Ascending aorta (tissue), 2 donors: ENCODE measurements at places on chromosomes 12 and 14.

GRCh38 chr14:36485773-36486172 is 34.3 kb downstream of the NKX2-1 start:
- H3K27me3 ChIP-seq = no peaks in the 10 kb centered on the region
- H3K4me3 ChIP-seq = no peak overlapping the region
- no peak for DNase-seq
- H3K4me1 ChIP-seq = no peaks in the 10 kb centered on the region

GRCh38 chr14:23887536-23887935 is 66.0 kb upstream of the DHRS4 start:
- DNase-seq = no peak
- no peaks in the 10 kb centered on the region for H3K27me3 ChIP-seq
- H3K36me3 ChIP-seq = no peaks in the 10 kb centered on the region
- H3K27ac ChIP-seq = no peak overlapping the region

- DNase-seq = no peak
- no peak overlapping the region for H3K4me3 ChIP-seq
- H3K36me3 ChIP-seq = no peaks in the 10 kb centered on the region
- H3K27ac ChIP-seq = no peak overlapping the region
- H3K27me3 ChIP-seq = no peaks in the 10 kb centered on the region
Measured at GRCh38 chr12:20524113-20524512, 155.8 kb downstream of the PDE3A start.

DNA sequence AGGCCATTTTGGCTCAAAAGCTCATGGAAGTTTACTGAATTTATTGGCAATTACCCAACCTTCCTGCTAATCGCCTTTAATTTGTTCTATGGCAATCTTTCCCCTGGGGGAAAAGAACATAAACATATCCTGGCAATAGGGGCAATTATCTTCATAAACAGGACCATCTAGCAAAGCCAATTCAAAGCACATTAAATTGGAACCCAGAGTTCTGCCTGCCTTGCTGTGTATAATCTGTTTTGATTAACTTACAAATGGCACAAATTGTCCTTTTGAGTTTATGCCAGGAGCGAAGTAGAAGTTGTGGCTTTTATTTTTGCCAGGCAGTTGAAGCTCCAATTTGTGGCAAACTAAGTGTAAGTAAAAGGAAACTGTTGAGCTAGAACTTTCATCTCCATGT is 68.6 kb downstream of the C12orf50 start:
- DNase-seq = no peak
- no peak overlapping the region for H3K4me3 ChIP-seq
- H3K27me3 ChIP-seq = no peaks in the 10 kb centered on the region
- H3K36me3 ChIP-seq = no peaks in the 10 kb centered on the region
- H3K4me1 ChIP-seq = no peaks in the 10 kb centered on the region

DNA sequence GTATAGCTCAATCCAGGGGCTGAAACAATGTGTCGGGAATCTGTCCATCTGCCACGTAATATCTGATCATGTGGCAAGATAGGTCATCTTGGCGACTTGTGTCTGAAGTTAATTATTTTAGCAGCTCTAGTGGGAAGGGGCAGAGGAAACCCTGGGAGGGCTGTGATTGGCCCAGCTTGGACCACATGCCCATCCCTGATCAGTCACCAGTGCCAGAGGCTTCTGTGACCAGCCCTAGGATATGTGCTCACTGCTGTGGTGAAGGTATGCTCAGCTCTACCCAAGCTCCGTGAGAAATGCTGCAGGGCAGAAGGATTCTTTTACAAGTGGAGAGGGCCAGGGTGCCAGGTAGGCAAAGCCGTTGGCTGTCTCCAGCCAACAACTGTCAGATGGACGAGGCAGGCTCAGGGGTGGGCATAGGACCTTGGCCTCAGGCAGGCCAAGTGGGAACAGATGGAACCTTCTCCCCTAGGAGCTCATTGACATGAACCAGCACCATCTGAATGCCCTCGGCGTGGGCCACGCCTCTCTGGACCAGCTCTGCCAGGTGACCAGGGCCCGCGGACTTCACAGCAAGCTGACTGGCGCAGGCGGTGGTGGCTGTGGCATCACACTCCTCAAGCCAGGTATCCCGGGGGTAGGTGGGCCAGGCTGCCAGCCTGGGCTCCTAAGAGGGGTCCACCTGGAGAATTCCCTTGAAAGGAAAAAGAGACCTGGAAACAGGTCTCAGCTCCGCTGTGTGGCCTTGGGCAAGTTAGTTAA is 21.1 kb downstream of the MVK start:
- peaks cover 4% of the 10 kb centered on the region for H3K4me1 ChIP-seq
- no peaks in the 10 kb centered on the region for H3K27me3 ChIP-seq
- no peak for DNase-seq
- H3K36me3 ChIP-seq = peaks cover 12% of the 10 kb centered on the region
- H3K27ac ChIP-seq = no peak overlapping the region

GRCh38 chr14:20512177-20512905 is 7.0 kb downstream of the RNASE10 start:
- no peak overlapping the region for H3K27ac ChIP-seq
- H3K27me3 ChIP-seq = no peaks in the 10 kb centered on the region
- no peak for DNase-seq
- H3K4me3 ChIP-seq = no peak overlapping the region

GRCh38 chr14:78959674-78960264 is 789.6 kb downstream of the NRXN3 start:
- H3K4me1 ChIP-seq = no peaks in the 10 kb centered on the region
- H3K36me3 ChIP-seq = no peaks in the 10 kb centered on the region
- DNase-seq = peak; percentile 82
- H3K27ac ChIP-seq = peak overlapping the region; percentile 58

GRCh38 chr14:53004976-53005375 is 54.1 kb upstream of the FERMT2 start:
- H3K36me3 ChIP-seq = no peaks in the 10 kb centered on the region
- no peak for DNase-seq
- H3K4me3 ChIP-seq = no peak overlapping the region
- no peaks in the 10 kb centered on the region for H3K27me3 ChIP-seq
- no peak overlapping the region for H3K27ac ChIP-seq

DNA sequence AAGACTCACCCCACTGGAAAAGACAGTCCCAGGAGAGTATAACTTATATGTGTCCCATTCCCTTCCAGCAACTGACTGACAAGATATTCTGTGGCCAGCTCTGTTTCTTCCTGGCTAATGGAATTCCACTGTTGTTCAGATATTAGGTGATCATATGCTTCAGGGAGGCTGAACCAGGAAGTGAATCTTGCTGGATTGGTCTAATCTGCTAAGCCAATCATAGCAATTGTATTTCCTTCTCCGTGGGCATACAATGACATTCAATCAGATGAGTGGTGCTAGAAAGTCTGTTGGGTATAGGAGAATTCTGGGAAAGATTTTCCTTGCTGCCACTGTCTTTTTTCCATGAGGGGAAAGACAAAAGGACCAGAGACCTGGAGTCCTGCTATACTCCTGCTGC is 12.1 kb downstream of the PYGL start:
- H3K27me3 ChIP-seq = no peaks in the 10 kb centered on the region
- no peak overlapping the region for H3K4me3 ChIP-seq
- no peak overlapping the region for H3K27ac ChIP-seq

DNA sequence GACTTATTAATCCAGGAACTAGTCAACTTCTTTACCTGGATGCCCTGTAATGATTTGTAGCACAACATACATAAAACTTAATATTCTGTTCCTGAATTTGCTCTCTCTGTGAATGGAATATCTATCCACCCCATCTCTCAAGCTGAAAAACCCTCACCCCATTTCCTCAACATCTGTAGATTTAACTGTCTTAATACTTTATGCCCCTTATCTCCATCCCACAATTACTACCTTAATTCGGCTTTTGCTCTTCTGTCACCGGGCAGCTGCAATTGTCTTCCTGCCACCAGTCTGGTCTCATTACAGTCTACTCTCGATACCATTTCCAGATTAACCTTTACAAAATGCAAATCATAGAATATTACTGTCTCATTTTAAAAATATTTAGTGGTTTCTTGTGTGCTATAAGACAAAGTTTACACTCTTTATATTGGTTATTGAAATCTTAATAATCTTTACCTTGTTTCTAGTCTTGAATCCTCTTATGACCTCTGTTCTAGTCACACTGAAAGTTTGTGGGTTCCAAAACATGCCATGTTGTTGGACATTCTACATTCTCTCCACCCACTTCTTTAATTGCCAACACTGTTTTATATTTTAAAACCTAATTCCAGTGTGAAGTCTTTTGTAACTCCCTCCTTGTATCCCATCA is 347.3 kb downstream of the RAD51B start:
- DNase-seq = no peak
- H3K36me3 ChIP-seq = no peaks in the 10 kb centered on the region
- H3K27me3 ChIP-seq = no peaks in the 10 kb centered on the region
- H3K4me1 ChIP-seq = peaks cover 16% of the 10 kb centered on the region
- no peak overlapping the region for H3K4me3 ChIP-seq

DNA sequence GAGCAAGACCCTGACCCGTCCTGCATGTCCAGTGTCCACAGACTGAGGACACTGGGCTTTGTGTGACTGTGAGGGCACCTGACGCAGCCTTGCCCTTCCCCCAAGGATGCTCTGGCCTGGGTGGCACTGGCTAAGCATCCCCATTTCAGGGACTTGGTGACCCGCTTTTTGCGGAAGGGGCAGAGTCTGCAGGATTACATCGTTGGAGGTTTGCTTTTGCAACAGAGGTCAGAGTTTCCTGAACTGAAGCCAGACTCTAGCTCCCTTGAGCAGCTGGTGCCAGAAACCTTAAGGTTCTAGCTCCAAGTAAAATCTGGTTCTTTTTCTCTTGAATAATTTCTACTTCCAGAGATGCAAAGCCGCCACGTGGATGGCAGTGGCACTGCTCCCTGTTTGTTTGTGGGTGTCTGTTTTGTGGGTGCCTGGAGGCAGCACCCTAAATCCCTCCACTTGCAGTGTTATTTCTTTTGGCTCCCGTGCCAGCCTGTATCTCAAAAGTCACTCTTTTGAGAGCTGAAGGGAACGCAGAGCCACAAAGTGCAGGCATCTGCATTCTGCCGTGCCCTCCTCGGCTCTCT is 184.7 kb downstream of the TSPAN9 start:
- peaks cover 3% of the 10 kb centered on the region for H3K4me1 ChIP-seq
- H3K36me3 ChIP-seq = no peaks in the 10 kb centered on the region
- H3K4me3 ChIP-seq = no peak overlapping the region
- H3K27ac ChIP-seq = peak overlapping the region; percentile 71
- no peak for DNase-seq

GRCh38 chr12:22610131-22610530 is 14.8 kb upstream of the ETNK1 start:
- H3K4me1 ChIP-seq = no peaks in the 10 kb centered on the region
- H3K4me3 ChIP-seq = no peak overlapping the region
- no peak overlapping the region for H3K27ac ChIP-seq
- no peak for DNase-seq
- H3K36me3 ChIP-seq = no peaks in the 10 kb centered on the region

- no peak overlapping the region for H3K4me3 ChIP-seq
- H3K36me3 ChIP-seq = no peaks in the 10 kb centered on the region
- no peak for DNase-seq
- no peak overlapping the region for H3K27ac ChIP-seq
Measured at GRCh38 chr12:69042970-69043369, 110.0 kb upstream of the CPM start.

- no peaks in the 10 kb centered on the region for H3K27me3 ChIP-seq
- DNase-seq = no peak
- no peak overlapping the region for H3K27ac ChIP-seq
- no peaks in the 10 kb centered on the region for H3K36me3 ChIP-seq
Measured at GRCh38 chr12:90102957-90103652, 394.5 kb upstream of the ATP2B1 start.

GRCh38 chr12:2016862-2017545 is 12.7 kb upstream of the DCP1B start:
- H3K27ac ChIP-seq = no peak overlapping the region
- DNase-seq = no peak
- no peaks in the 10 kb centered on the region for H3K4me1 ChIP-seq
- no peak overlapping the region for H3K4me3 ChIP-seq

- H3K4me1 ChIP-seq = no peaks in the 10 kb centered on the region
- H3K36me3 ChIP-seq = no peaks in the 10 kb centered on the region
- H3K27ac ChIP-seq = no peak overlapping the region
- no peaks in the 10 kb centered on the region for H3K27me3 ChIP-seq
- no peak for DNase-seq
- no peak overlapping the region for H3K4me3 ChIP-seq
Measured at GRCh38 chr12:12210983-12211382, 55.9 kb downstream of the LRP6 start.

DNA sequence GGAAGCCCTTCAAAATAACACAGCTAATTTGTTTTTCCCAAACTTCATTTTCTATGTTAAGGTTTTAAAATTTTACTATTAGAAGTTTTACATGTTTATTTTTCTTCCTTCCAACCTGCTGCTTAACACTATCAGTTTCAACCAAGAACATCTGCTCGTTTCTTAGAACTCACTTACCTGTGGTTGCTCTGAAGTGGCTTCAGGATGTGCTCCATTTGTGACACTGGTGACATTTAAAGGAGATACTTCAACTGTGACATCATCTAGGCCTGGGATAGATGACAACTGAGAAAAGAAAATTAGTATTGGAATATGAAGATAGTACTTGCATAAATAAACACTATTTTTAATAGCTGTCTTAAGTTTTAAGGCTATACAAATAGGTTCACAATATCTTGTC is 17.9 kb downstream of the WASHC3 start:
- no peak for DNase-seq
- H3K4me3 ChIP-seq = no peak overlapping the region
- H3K36me3 ChIP-seq = peaks cover 64% of the 10 kb centered on the region

DNA sequence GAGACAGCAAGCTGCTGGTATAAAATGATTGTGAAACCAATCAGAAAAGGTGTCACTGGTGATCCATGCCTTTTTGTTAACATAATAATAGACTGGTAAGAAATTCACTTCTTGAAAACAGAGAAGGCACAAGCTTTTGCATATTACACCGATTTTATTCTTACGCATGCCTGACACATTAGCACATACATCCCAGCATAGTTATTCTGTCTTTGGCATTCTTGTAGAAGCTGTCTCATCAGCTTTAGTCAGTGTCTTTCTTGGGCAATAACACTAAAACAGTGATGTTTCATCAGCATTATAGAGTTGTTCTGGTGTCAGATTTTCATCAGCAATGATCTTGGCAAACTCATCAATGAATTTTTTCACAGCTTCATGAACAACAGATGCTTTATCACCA is 283.4 kb upstream of the TMTC1 start:
- H3K4me1 ChIP-seq = no peaks in the 10 kb centered on the region
- H3K36me3 ChIP-seq = no peaks in the 10 kb centered on the region
- no peaks in the 10 kb centered on the region for H3K27me3 ChIP-seq
- H3K4me3 ChIP-seq = no peak overlapping the region

GRCh38 chr12:30719060-30719459 is 23.4 kb upstream of the IPO8 start:
- peaks cover 44% of the 10 kb centered on the region for H3K36me3 ChIP-seq
- no peak overlapping the region for H3K27ac ChIP-seq
- DNase-seq = no peak
- H3K27me3 ChIP-seq = no peaks in the 10 kb centered on the region
- H3K4me1 ChIP-seq = no peaks in the 10 kb centered on the region
- H3K4me3 ChIP-seq = no peak overlapping the region

DNA sequence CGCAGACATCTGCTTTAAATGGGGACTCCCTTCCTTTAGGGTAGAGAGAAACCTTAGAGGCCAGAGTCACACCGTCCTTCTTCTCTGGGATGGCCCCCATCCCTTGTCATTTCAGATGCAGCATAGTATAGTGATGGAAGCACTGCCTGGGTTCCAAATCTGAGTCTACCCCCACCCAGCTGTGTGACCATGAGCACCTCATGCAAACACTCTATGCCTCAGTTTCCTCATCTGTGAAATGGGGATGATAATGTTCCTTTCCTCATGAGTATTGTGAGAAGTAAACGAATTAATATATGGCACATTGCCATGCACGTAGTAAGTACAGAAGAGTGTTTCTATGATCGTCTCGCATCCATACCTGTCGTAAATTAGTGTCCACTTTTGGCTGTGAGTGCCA is 241.9 kb downstream of the SLC41A2 start:
- no peak overlapping the region for H3K27ac ChIP-seq
- no peaks in the 10 kb centered on the region for H3K36me3 ChIP-seq
- DNase-seq = no peak
- H3K4me3 ChIP-seq = no peak overlapping the region
- peaks cover 19% of the 10 kb centered on the region for H3K4me1 ChIP-seq
- no peaks in the 10 kb centered on the region for H3K27me3 ChIP-seq
